Peyer's patch (tissue), 4 donors: ENCODE measurements at places on chromosomes 16 and 17.

DNA sequence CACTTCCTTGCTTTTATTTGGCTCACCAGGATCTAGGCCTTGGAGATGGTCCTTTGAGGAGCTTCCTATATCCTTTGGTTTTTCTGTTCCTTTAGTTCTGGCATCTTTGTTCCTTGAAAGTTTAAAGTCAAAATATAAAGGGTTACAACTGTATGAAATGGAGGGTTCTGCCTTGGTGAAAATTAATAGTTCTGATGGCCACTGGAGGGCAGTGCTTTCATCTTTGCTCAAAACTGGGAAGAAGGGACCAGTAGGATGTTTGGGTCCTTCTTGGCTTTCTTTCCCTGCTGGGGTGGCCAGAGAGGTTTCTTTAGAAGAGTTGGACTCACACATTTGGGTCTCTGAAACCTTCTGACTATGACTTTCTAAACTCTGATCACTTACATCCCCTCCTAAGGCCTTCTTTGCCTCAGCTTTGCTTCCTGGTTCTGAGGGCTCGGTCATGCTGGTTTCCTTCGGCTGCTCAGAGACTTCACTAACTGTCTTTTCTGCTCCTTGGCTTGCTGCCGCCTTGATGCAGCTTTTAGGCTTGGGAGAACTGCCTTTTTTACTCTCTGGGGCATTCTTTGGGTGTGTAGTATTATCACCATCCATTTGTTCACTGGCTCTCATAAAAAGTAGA is 10.9 kb upstream of the ITGA2B start:
- DNase-seq, result no peak

DNA sequence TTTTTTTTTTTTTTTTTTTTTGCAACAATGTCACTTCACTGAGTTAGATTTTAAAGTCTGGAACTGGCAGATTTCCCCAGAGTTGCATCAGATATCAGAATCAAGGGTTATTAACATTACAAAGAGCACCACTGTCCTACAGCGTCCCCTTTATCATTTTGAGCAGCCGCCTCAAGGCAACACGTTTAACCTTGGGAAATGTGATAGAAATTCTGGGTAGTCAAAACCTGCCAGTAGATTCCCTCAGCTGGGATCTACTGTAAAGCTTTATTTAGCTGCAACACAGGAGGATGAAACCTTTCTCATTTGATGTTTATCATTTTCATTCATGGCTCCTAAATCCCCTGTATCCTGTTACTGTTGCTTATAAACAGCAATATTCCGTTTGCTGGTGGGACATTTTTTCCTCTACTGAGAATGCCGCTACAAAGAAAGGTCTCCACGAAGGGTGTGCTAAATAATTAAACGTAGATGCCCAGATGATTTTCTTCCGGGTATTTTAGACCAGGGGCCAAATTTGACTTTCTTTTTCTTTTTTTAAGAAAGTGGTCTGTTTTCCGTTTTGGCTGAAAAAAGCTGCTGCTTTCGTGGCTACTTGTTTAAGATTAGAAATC is 436.1 kb upstream of the GOT2 start:
- DNase-seq, result no peak

- DNase-seq, result no peak
Observed at GRCh38 chr16:49961089-49961488, 63.9 kb upstream of the CNEP1R1 start.

- no peak for DNase-seq
Observed at GRCh38 chr17:50276588-50277356, 2.5 kb downstream of the TMEM92 start.
